Naive thymus-derived CD4-positive, alpha-beta T cell (primary cell): ENCODE measurements at places on chromosomes 12 and 14.

DNA sequence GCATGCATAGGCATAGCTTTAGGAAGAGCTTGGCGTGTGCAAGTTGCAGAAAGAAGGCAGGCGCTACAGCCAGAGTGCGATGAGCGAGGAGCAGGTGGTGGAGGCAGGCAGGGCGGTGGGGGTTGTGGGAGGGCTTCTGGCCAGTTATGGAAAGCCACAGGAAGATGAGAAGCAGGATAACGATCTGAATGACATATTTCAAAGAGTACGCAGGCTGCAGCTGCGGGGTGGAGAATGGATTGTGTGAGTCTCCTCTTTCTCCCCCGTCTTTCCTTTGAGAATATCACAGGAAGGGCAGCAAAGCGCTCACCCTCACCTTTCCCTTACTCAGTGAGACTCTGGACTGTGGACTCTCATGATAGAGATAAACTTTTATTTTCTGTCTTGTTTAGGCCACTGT is 48.7 kb upstream of the PLXNC1 start:
- no peaks in the 10 kb centered on the region for H3K27me3 ChIP-seq
- H3K4me1 ChIP-seq: peaks cover 13% of the 10 kb centered on the region
- no peak overlapping the region for H3K27ac ChIP-seq
- H3K4me3 ChIP-seq: no peak overlapping the region
- DNase-seq: no peak

GRCh38 chr14:34460841-34461240 is 1.2 kb downstream of the SPTSSA start:
- no peaks in the 10 kb centered on the region for H3K4me1 ChIP-seq
- H3K36me3 ChIP-seq: no peaks in the 10 kb centered on the region
- DNase-seq: no peak
- H3K27ac ChIP-seq: peak overlapping the region; percentile 78
- H3K27me3 ChIP-seq: no peaks in the 10 kb centered on the region
- H3K4me3 ChIP-seq: no peak overlapping the region

DNA sequence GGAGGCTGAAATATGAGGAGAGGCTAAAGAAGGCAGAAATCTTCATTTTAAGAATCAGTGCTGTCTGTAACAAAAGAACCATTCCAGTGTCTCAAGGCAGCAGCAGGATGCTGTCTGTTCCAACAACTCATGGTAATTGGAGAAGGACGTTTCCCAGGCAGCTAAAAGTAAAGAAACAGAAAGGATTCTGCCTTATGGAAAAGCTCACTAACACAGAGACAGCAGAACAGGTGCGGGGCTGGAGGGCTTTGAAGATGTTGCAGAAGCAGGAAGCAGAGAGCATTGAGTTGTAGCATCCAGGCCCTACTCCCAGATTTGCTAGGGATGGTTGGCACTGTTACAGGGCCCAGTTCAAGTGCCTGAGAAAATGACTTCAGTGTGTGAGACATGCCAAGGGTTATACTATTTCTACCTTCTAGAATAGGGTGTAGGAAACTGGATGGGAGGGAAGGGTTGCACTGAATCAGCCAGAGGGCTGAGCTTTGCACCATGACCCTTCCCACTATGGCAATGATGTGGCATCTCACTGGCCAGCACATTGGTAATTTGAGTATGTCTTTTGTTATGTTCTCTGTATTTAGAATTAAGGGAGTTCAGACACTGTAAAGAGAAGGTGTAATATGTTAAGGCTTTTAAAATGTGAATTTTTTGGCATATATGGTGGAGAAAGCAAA is 160.0 kb upstream of the FBXO33 start:
- no peaks in the 10 kb centered on the region for H3K27me3 ChIP-seq
- no peak overlapping the region for H3K27ac ChIP-seq
- no peaks in the 10 kb centered on the region for H3K36me3 ChIP-seq
- H3K4me1 ChIP-seq: no peaks in the 10 kb centered on the region
- no peak for DNase-seq
- no peak overlapping the region for H3K4me3 ChIP-seq

DNA sequence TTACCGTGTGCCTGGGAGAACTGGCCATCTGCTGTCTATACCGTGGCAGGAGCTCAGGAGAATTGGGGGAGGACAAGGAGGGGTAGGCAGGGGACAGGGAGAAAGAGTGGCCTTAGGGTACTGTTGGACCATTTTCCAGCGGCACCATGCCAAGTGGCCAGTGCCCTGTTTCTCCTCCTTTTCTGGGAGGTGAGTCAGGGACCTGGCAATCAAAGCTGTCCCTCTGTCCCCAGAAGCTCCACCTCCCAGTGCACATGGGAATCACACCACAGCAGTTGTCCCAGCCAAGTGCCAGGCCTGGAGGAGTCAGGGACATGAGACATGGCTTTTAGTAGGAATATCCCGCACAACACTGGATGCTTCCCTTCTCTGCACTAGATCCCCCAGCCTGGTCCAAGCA is 118.0 kb downstream of the GCH1 start:
- DNase-seq: no peak
- no peaks in the 10 kb centered on the region for H3K4me1 ChIP-seq
- no peak overlapping the region for H3K27ac ChIP-seq
- no peak overlapping the region for H3K4me3 ChIP-seq

GRCh38 chr12:66620688-66621087 is 58.2 kb downstream of the GRIP1 start:
- H3K36me3 ChIP-seq: no peaks in the 10 kb centered on the region
- H3K4me1 ChIP-seq: no peaks in the 10 kb centered on the region
- H3K27ac ChIP-seq: no peak overlapping the region
- DNase-seq: no peak
- H3K4me3 ChIP-seq: no peak overlapping the region
- H3K27me3 ChIP-seq: no peaks in the 10 kb centered on the region

DNA sequence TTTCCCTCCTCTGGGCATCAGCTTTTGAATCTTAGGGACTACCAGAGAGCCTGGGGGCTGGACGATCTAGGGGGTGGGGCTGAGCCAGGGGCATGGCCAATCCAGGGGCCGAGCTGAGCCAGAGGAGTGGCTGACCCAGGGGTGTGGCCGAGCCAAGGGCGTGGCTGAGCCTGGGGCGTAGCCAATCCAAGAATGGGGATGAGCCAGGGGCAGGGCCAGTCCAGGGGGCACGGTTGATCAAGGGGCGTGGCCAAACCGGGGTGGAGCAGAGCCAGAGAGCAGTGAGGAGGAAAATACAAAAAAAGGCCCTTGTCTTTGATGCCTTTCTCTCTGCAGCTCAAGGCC is 219.3 kb upstream of the NOS1 start:
- no peak for DNase-seq
- no peak overlapping the region for H3K27ac ChIP-seq
- H3K36me3 ChIP-seq: no peaks in the 10 kb centered on the region
- H3K4me3 ChIP-seq: no peak overlapping the region
- H3K4me1 ChIP-seq: no peaks in the 10 kb centered on the region

GRCh38 chr14:104446611-104447010 is 133.0 kb upstream of the C14orf180 start:
- H3K36me3 ChIP-seq: no peaks in the 10 kb centered on the region
- no peaks in the 10 kb centered on the region for H3K27me3 ChIP-seq
- DNase-seq: no peak
- no peak overlapping the region for H3K4me3 ChIP-seq

GRCh38 chr14:68623307-68623706 is 169.6 kb downstream of the ZFP36L1 start:
- H3K36me3 ChIP-seq: no peaks in the 10 kb centered on the region
- DNase-seq: no peak
- H3K27ac ChIP-seq: no peak overlapping the region
- no peak overlapping the region for H3K4me3 ChIP-seq
- H3K27me3 ChIP-seq: no peaks in the 10 kb centered on the region

- H3K4me3 ChIP-seq: no peak overlapping the region
- no peak overlapping the region for H3K27ac ChIP-seq
- DNase-seq: no peak
- no peaks in the 10 kb centered on the region for H3K4me1 ChIP-seq
- H3K36me3 ChIP-seq: peaks cover 3% of the 10 kb centered on the region
- no peaks in the 10 kb centered on the region for H3K27me3 ChIP-seq
Measured at GRCh38 chr12:45339035-45339434, 123.1 kb downstream of the ANO6 start.

DNA sequence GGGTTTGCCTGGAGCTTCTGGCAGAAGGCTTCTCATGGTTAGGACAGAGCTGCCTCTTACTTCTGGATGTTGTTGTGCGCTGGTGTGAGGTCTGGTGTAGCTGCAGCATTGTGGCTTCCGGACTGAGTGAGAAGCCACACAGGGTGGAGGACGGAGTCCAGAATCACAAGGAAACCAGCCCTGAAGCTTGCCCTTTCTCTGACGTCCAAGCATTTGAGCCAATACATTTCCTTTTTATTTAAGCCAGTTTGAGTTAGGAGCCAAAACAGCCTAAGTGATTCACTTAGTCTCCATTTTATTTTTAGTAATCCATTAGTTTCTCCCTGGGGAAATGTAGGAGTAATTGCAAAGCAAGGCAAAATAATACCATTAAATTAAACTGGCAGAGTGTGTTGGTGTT is 402.4 kb upstream of the RGS6 start:
- H3K36me3 ChIP-seq: no peaks in the 10 kb centered on the region
- H3K27ac ChIP-seq: no peak overlapping the region
- H3K27me3 ChIP-seq: no peaks in the 10 kb centered on the region

DNA sequence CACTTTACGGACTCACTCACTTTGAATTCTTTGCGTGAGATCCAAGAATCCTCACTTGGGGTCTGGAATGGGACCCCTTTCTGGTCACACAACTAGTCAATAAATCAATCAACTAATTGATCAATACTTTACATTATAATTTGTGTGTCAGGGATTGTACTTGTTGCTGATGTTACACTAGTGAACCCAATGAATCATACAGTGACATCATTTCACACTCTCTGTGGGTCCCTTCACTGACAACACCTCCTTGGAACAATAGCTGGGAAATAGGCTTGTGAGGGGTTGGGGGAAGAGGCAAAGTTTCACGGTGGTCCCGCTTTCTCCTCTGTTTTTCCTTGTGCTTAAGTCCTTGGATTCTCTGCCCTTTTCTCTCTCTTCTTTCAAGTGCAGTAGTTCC is 35.0 kb downstream of the TPH2 start:
- no peaks in the 10 kb centered on the region for H3K36me3 ChIP-seq
- no peak overlapping the region for H3K27ac ChIP-seq
- DNase-seq: no peak
- H3K4me1 ChIP-seq: no peaks in the 10 kb centered on the region
- no peaks in the 10 kb centered on the region for H3K27me3 ChIP-seq
- H3K4me3 ChIP-seq: no peak overlapping the region

- H3K36me3 ChIP-seq: no peaks in the 10 kb centered on the region
- no peaks in the 10 kb centered on the region for H3K27me3 ChIP-seq
- H3K27ac ChIP-seq: no peak overlapping the region
Measured at GRCh38 chr12:28558250-28558649, 368.0 kb downstream of the CCDC91 start.

GRCh38 chr12:89023936-89024335 is 328.4 kb downstream of the DUSP6 start:
- H3K27me3 ChIP-seq: no peaks in the 10 kb centered on the region
- H3K4me3 ChIP-seq: no peak overlapping the region
- no peaks in the 10 kb centered on the region for H3K4me1 ChIP-seq
- no peaks in the 10 kb centered on the region for H3K36me3 ChIP-seq

DNA sequence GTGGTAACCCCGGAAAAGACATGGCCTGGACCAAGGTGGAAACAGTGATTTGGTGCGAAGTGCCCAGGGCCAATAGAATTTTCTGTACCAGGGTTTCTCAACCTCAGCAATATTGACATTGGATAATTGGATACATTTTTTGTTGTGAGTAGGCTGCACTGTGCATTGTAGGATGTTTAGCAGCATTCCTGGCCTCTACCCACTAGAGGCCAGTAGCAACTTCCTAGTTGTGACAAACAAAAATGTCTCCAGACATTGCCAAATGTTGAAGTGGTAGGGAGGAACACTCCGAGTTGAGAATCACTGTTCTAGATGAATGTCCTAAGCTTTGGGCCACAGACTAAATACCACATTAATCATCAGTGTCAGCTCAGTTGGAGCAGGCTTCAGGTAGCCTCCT is 6.2 kb upstream of the CGRRF1 start:
- H3K27ac ChIP-seq: no peak overlapping the region
- H3K4me1 ChIP-seq: no peaks in the 10 kb centered on the region
- DNase-seq: no peak
- no peaks in the 10 kb centered on the region for H3K27me3 ChIP-seq

DNA sequence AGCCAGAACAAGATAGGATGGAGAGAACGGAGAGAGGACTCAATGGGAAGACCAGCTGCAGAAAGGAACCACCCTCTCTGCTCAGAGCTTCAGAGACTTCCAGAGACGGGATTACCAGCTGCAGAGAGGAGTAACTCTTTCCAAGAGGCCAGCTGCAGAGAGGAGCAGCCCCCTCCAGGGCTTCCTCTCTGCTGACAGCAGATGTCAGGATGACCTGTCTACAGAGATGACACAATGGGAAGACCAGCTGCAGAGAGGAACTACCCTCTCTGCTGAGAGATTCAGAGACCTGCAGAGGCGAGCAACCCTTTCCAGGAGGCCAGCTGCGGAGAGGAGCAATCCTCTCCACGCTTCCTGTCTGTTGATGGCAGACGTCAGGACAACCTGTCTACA is 61.8 kb downstream of the KLRG1 start:
- H3K4me3 ChIP-seq: no peak overlapping the region
- H3K4me1 ChIP-seq: peaks cover 3% of the 10 kb centered on the region
- H3K27me3 ChIP-seq: no peaks in the 10 kb centered on the region
- no peak overlapping the region for H3K27ac ChIP-seq
- DNase-seq: no peak
- H3K36me3 ChIP-seq: no peaks in the 10 kb centered on the region

GRCh38 chr14:75989134-75989533 is 3.6 kb downstream of the IFT43 start:
- H3K4me1 ChIP-seq: peaks cover 9% of the 10 kb centered on the region
- no peak for DNase-seq
- H3K36me3 ChIP-seq: peaks cover 16% of the 10 kb centered on the region
- H3K4me3 ChIP-seq: no peak overlapping the region
- H3K27me3 ChIP-seq: no peaks in the 10 kb centered on the region

- H3K4me1 ChIP-seq: no peaks in the 10 kb centered on the region
- H3K36me3 ChIP-seq: no peaks in the 10 kb centered on the region
- H3K27me3 ChIP-seq: no peaks in the 10 kb centered on the region
- H3K4me3 ChIP-seq: no peak overlapping the region
Measured at GRCh38 chr14:26320886-26321285, 276.9 kb downstream of the NOVA1 start.

GRCh38 chr14:89000007-89000942 is 175.8 kb downstream of the TTC8 start:
- DNase-seq: no peak
- no peak overlapping the region for H3K4me3 ChIP-seq
- H3K4me1 ChIP-seq: no peaks in the 10 kb centered on the region
- no peaks in the 10 kb centered on the region for H3K27me3 ChIP-seq
- no peak overlapping the region for H3K27ac ChIP-seq
